ENCODE measurements at places on chromosomes 4 and X.

DNA sequence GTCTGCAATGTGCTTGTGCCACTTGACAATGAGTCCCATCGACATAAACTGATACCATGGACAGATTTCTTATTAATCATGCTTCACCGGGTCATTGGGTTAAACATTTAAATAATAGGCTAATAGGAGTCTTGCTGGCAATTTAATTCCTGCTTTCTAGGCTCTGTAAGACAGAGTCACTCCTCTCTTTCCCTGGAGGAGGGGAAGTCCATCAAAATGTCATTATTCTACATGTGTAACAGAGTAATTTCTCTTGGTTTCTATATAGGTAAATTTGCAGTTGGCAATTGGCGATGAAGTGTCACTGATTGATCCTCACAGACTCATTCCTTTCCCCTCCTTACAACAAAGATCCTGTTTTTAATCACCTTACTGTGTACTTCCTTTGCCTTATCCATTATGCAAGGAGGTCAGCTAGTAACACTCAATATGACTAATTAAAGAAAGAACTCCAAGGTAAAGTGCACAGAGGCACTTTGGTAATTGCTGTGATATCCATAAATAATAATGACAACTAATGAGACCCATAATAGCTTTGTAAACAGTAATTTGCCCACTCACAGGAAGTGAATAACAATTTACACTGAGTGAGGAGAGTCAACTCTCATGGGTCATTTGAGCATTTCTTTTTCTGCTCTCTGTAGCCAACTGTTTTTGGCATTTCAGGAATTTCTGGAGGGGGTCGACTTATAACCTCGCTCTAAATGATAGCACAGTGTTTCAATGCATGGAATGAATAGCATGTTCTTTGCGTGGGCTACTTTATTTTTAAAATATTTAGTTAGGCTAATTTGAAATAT, 184.0 kb downstream of the UGT8 start:
- DNase-seq = no peak

DNA sequence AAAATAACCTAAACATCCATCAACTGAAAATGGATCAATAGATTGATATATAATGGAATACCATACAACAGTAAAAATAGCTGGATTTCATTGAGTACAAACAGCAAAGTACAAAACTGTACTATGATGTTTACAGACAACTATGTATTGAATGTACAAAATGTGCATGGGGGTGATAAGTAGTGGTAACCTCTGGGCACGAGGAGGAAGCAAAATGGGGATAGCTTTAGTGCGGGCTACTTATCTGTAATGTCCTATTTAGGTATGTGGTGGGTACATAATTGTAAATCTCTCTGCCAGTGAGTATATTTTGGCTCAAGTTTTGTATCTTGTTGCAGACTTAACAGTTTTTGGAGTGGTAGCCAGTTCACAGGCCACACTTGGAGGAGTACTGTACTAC, 123.6 kb downstream of the STAG2 start:
- no peak for DNase-seq

- no peak for DNase-seq
Measured at GRCh38 chr4:152935631-152936445, at the start of gene FHDC1. Gene FHDC1 (plus strand): TSS chr4:152936323. CDS start chr4:152943058, 6,735 bp downstream.

DNA sequence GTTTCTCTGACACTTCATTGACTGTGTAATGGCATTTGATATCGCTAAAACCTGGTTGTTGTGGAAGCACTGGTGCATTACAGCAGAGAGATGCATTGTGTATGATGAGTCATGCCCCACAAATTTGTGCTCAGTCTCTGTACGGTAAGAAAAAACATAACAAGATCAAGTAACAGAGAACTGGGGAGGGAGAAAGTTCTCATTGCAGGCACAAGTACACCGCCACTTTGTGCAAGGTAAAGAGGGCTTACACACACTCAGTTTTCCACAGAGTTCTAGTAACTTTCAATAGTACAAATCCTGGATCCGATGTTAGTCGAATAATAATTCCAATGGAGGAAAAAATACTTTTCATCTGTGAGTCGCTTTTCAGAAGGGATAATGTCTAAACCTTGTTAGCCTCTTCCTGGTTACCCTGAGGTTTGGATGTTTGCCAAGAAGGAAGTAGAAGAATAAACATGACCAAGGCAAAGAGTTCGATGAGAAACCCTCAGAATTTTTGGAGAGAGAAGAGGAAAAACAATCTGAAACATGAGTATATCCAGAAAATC, 512.5 kb upstream of the SLIT2 start:
- peak; percentile 5 for DNase-seq

- no peak for DNase-seq
Measured at GRCh38 chrX:31590581-31591114, 518.8 kb upstream of the FTHL17 start.

Data from NAMALWA (cell line).